ENCODE measurements at places on chromosomes 12 and 14.

GRCh38 chr12:39846304-39846703, 226.7 kb upstream of the ABCD2 start:
- no peak for DNase-seq

DNA sequence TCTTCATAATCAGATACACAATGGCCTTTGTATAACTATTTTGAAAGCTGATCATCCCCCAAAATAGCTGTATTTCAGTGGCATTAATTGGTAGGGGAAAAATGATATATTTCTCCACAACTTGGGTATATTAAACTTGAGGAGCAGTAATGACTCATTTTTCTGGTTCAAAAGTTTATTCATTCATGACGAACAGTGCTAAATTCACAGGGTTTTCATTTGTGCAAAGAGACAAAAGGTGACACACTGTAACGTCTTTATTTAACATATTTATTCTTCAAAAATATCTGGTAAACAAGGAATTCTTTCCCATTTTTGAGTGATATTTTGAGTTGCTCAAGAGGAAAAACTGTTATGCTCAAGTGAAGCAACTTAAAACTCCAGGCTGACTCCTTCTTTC, 415.5 kb upstream of the SOX5 start:
- no peak for DNase-seq

DNA sequence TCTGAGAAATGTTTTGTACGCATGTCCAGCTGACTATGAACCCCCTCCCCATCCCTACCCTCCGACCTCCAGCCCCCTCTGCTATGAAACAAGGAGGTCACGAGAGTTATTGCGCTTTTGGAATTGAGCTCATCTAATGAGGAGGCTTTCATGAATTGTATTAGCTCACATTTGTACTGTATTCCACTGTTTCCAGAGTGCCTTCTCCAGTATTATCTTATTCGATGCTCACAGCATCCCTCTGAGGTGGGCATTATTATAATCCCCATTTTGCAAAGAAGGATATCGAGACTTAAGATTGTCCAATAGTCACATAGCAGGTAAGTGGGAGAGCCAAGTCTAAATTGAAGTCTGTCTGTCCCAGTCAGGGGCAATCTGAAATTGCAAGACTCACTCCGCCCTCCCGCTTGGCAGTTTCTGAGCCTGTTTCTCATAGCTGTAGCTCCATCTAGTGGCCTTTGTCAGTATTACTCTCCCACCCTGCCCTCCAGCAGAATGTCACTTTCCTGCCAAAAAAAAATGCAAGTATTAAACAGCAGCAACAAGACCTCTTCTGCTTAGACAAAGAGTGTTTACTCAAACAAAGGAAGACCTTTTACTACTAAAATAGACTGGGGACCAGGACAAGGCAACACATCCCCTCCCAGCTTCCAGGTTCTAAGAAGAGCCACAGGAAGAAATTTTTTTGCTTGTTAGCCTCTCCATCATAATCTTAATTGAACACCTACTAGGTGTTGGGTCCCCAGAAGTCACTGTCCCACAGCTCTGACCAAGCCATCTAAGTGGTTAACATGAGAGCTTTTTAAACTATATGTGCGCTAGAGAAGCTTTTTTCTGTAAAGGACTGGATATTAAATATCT, 48.6 kb upstream of the TMEM233 start:
- no peak for DNase-seq

GRCh38 chr12:66087365-66087943, 43.1 kb downstream of the LLPH start:
- no peak for DNase-seq

DNA sequence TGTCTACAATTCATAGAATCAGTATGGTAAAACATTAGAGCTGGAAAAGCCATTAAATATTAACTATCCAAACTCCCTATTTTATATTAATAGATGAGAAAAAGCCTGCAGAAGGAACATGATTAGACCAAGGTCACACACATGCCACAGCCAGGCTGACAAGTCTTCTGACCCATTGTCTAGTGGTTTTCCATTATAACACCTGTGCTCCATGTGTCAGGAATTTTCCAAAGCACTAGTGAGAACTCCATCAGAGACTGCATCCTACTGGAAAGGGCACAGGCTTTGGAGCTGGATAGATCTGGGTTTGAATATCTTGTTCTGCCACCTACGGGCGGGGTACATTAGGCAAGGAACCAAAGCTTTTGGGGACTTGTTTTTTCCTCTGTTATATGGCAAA, 325.5 kb downstream of the RAD51B start:
- no peak for DNase-seq

DNA sequence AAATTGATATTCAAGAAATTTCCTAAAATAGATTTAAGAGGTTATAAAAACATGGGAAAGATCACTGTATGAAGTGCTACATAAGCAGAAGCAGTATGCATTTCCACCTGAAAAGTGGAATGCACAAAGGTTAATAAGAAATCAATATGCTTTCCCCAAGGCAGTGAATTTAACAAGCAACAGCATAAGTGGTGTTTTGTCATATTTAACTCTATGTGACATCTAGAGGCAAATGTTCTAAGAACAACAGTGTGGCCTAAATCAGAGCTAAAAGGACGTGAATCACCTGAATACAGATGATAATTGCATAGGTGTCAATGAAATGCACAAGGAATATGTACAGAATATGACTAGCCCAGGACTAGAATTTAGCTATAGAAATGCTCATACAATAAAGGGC, 49.5 kb downstream of the SLC2A13 start:
- DNase-seq: no peak

- DNase-seq: no peak
Observed at GRCh38 chr12:109567296-109567695, 6.0 kb downstream of the MMAB start.

- DNase-seq: no peak
Observed at GRCh38 chr14:105845725-105846309, 319.4 kb downstream of the TMEM121 start.
